Stimulated activated CD8-positive, alpha-beta memory T cell treated with anti-CD3 and anti-CD28 coated beads, Interleukin-4, amount 100 ng/mL, for 1 hour (primary cell): ENCODE measurements at places on chromosomes 6 and 20.

GRCh38 chr6:105745464-105746129 is 340.5 kb upstream of the PRDM1 start:
- DNase-seq = no peak

- no peak for DNase-seq
Observed at GRCh38 chr6:4756247-4756646, 20.0 kb upstream of the CDYL start.

DNA sequence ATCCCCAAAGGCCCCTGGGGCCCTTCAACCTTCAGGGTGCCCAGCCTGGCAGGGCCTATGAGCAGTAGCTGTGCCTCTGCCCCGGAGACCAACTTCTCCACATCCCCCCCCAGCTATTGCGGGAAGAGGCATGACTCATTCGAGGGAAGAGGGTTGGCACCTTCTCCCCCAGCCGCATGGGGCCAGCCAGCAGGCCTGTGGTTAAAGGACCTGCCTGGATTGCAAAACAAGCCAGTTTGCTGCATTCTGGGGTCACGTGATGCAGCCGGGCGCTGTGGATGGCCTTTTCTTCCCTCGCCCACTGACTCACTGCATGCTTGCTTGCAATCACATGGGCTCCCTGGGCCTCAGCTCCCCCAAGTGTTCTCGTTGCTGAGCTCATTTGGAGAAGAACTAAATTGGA is 182.5 kb downstream of the MAFB start:
- no peak for DNase-seq

GRCh38 chr20:6665621-6666355 is 101.7 kb upstream of the BMP2 start:
- no peak for DNase-seq

- no peak for DNase-seq
Observed at GRCh38 chr6:75446241-75446880, 47.2 kb downstream of the FILIP1 start.

DNA sequence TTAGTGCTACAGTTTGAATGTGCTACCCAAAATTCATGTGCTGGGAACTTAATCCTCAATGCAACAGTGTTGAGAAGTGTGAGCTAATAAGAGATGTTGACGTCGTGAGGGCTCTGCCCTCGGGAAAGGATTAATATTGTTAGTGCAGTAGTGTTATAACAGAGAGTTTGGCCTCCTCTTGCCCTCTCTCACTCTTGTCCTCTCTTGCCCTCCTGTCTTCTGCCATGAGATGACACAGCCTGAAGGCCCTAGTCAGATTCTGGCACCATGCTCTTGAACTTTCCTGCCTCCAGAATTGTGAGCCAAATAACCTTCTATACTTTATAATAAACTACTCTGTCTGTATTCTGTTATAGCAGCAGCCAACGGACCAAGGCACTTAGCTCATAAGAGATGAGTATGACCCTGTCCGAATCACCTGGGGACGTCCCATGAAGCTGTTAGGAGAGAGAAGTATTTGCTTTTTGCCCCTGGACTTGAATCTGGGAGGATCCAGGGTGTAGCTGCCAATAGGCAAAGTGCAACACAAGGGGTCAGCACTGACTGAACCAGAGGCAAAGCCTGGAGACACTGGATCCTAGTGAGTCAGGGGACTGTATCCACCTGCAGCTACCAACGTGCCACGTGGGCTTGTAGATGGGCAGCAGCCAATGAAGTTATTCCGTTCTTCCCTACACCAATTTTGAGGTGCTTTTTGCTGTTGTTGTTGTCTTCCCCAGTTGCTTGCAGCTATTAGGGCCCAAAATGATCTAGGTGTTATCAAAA is 233.7 kb downstream of the THBS2 start:
- DNase-seq = no peak

DNA sequence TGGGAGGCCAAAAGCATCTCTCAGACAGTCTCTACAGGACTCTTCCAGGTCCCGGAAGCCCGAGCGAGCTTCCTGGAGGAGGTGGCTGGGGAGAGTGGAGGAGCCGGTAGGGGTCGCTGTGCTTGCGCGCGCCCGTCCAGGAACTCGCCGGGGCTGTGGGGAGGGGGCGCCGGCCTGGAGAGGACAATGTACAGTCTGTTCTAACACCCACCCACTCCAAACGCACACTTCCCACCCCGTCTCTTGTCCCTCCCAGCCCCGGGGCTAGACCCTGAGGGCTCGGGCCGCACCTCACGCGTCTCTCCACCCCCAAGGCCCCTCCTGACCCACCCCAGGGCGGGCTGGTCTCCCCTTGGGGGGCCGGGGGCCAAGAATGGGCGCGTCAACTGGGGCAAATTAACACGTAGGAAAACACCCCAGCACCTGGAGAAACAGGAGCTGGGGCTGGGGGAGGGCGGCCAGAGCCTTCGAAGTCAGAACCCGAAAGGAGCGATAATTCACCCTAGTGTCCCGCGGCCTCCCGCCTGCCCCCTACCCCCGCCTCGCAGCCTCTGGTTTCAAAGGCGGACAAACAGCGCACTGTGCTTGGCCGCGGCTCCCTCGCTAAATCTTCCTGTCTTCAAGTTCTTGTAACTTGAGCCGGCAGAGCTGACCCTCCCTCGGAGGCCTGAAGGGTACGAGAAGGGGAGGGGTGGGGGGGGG is 103.2 kb upstream of the FOXP4 start:
- no peak for DNase-seq

DNA sequence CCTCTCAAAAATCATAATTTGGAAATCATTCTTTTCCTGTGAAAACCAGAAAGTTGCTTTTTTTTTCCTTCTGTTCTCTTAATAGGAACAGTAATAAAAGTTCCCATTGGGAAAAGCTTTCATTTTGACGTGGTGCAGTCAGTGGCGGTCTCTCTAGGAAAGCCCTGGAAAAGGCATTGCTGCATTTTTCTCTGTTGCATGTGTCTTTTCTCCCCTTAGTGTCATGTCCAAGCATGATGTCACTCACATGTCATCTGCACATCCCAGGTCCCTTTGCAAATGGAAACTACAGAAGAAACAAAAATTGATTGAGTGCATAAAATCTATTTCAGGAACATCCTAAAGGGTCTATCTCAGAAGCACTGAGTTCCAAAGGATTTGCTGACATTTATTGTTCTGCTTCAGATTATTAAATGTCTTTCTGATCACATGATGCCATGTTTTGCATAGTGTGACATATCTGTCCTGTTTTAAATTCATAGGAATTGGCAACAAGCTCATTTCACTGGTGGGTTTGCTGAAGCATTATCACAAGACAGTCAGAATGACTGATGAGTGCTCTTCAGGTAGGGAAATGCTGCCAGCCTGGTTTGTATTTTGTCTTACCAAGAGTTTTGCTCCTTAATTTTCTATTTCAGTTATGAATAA is 208.7 kb downstream of the SOX4 start:
- DNase-seq = no peak

- no peak for DNase-seq
Observed at GRCh38 chr6:167121335-167121841, 1.5 kb upstream of the CCR6 start.

DNA sequence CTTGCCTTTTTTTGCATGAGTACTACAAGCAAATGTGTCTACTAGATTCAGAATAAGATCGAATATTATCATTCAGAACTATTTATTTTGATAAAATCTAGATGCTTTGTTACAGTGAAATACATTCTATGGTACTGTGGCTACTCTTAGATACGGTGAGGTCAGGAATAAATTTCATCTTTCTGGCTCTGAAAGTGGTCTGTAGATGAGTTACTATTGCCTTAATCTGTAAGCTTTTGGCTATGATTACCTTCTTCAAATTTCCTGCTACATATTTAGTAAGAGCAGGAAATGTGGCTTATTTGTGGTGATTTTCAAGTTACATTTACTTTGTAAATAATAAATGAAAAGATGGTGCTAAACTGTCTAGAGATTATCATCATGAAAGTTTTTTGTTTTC is 50.0 kb downstream of the SCAF8 start:
- DNase-seq = no peak

DNA sequence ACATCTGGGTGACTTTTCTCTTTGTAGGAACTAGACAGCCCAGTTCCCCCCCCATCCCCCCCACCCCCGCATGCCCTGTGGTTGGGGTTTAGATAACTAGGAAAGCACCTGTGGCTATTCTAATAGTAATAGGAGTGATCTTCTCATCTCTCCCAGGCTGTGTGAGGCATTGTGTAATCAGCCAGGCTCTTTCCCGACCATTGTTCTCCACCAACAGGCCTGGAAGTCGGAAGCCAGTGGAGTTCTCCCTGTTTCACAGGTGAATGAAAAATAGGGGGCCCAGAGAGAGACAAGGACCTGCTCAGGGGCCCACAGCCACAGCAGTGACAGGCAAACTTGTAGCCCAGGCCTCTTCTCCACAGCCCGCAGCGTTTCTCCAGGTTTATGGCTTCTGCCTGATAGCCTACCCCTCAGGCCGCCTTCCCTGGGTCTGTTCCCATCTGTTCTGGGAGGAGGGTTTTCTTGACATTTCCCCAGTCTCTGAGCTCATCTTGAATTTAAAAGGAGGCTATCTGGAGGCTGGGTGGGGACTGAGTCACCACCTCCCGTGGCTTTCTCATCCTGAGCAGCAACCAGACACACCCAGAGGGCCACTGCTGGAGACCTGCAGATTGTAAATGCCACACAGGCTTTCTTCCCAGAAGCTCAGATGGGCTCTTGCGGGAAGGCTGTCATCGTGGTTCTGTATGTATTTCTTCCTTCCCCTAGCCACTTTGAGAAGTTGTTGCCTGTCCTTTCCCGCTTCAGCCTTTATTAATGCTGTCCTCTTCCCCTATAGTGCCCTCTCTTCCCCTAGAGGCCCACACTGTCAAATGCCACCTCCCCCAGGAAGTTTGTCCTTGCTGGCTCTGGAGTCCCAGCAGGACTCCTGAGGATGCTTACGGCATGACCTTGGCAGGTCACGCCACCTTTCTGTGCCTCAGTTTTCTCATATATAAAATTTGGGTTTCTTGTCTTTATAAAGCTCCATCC is 75.9 kb upstream of the MYL9 start:
- DNase-seq = no peak

- no peak for DNase-seq
Observed at GRCh38 chr6:121691126-121691551, 255.7 kb downstream of the GJA1 start.
